ENCODE measurements at places on chromosomes 13 and 19.
A peak's percentile ranks its signal among the peaks of the same experiment; 100 is the strongest.

DNA sequence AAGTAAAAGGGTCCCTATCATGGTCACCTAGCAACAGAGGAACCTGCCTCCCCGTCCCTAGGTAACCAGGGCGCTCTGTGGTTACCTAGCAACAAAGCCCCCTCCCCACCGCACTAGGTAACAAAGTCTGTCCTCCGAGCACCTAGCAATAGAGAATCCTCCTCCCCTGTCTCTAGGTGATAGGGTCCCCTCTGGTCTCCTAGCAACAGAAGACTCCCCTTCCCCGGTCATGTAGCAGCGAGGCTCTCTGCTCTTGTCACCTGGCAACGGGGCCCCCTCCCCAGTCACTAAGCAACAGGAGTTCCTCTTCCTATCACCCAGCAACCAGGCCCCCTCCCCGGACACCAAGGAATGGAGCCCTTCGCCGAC lies 307 bp downstream of the JOSD2 start:
- DNase-seq, result no peak

- DNase-seq, result no peak
These were observed 20.4 kb upstream of the ZNF83 start for GRCh38 chr19:52658595-52658994.

DNA sequence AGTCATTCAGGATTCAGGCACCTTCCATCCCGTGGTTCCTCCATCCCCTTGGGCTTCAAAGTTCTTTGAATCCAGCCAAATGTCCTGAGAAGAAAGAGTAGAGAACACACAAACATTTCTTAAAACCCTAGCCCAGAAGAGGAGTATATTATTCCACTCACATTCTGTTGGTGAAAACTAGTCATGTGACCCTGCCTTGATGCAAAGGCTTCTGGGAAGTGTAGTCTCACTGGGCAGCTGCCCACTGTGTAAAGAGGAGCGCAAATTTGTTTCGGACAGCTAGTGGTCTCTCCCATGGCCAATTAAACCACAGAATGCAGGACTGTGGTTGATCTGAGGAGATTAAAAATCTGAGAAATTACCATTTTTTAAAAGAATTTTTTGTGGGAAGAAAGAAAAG lies 304.4 kb downstream of the SUCLA2 start:
- no peak for DNase-seq

- DNase-seq, result peak; percentile 98
These were observed at the start of the genes PSENEN and U2AF1L4 for GRCh38 chr19:35745328-35746086. PSENEN (plus strand) TSS chr19:35745651; CDS start chr19:35745931, 280 bp downstream. U2AF1L4 (minus strand) TSS chr19:35745418; CDS start chr19:35745391, 27 bp downstream.

DNA sequence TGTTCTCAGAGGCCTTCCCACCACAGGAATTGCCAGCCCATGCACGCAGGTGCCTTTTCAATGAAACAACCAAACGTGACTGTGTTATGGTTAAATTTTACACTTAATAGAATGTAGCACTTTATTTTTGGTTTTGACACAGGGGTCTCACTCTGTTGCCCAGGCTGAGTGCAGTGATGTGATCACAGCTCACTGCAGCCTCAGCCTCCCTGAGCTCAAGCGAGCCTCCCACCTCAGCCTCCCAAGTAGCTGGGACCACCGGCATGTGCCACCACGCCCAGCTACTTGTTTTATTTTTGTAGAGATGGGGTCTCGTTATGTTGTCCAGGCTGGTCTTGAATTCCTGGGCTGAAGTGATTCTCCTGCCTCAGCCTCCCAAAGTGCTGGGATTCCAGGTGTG lies 7.2 kb downstream of the ATP8B3 start:
- no peak for DNase-seq

GRCh38 chr13:50340551-50341287 lies 325.5 kb downstream of the KCNRG start:
- no peak for DNase-seq
